Thymus (tissue), 14 donors: ENCODE measurements at places on chromosomes 11 and 22. TPM values are rescaled to one million over a fixed set of nuclear protein-coding genes. Genes with fewer than 3 reads are reported as not detected.

The CBLIF gene
- not detected for total RNA-seq

DNA sequence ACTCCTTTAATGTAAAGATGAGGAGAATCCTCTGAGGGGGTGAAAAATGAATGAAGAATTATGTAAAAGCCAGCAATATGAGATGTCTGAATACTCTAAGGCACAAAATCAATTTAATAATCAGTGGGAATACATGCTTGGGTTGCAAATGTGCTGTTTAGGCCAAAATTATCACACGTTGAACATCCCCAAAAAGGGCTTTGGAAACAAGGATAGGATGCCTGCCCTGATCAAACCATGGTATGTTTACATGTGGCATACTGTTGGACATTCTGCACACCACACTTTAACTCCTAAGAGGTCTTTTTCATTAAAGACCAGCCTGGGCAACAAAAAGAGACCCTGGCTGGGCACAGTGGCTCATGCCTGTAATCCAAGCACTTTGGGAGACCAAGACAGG, 26.3 kb downstream of the F2 start:
- peaks cover 77% of the 10 kb centered on the region for H3K36me3 ChIP-seq
- no peaks in the 10 kb centered on the region for H3K27me3 ChIP-seq
- no peak overlapping the region for H3K27ac ChIP-seq
- H3K4me1 ChIP-seq: no peaks in the 10 kb centered on the region
- DNase-seq: no peak

GRCh38 chr22:29251265-29251664, 16.5 kb downstream of the RHBDD3 start:
- no peaks in the 10 kb centered on the region for H3K27me3 ChIP-seq
- no peaks in the 10 kb centered on the region for H3K36me3 ChIP-seq
- H3K27ac ChIP-seq: no peak overlapping the region
- no peak overlapping the region for H3K4me3 ChIP-seq
- H3K4me1 ChIP-seq: peaks cover 13% of the 10 kb centered on the region
- no peak for DNase-seq

- no peaks in the 10 kb centered on the region for H3K4me1 ChIP-seq
- no peak overlapping the region for H3K4me3 ChIP-seq
- DNase-seq: no peak
- H3K27me3 ChIP-seq: no peaks in the 10 kb centered on the region
- no peak overlapping the region for H3K27ac ChIP-seq
These were observed 25.5 kb downstream of the SERPIND1 start for GRCh38 chr22:20799449-20799848.

The LMNTD2 gene
- 1.1 TPM for total RNA-seq

The IGSF22 gene
- 0.38 TPM for total RNA-seq

- no peaks in the 10 kb centered on the region for H3K27me3 ChIP-seq
- H3K4me3 ChIP-seq: no peak overlapping the region
- no peaks in the 10 kb centered on the region for H3K36me3 ChIP-seq
These were observed 13.6 kb upstream of the RNH1 start for GRCh38 chr11:520428-521176.

GRCh38 chr22:20026204-20026908, 5.4 kb downstream of the TANGO2 start:
- H3K4me3 ChIP-seq: no peak overlapping the region
- H3K36me3 ChIP-seq: peaks cover 3% of the 10 kb centered on the region
- H3K27me3 ChIP-seq: no peaks in the 10 kb centered on the region
- peaks cover 11% of the 10 kb centered on the region for H3K4me1 ChIP-seq
- no peak for DNase-seq

DNA sequence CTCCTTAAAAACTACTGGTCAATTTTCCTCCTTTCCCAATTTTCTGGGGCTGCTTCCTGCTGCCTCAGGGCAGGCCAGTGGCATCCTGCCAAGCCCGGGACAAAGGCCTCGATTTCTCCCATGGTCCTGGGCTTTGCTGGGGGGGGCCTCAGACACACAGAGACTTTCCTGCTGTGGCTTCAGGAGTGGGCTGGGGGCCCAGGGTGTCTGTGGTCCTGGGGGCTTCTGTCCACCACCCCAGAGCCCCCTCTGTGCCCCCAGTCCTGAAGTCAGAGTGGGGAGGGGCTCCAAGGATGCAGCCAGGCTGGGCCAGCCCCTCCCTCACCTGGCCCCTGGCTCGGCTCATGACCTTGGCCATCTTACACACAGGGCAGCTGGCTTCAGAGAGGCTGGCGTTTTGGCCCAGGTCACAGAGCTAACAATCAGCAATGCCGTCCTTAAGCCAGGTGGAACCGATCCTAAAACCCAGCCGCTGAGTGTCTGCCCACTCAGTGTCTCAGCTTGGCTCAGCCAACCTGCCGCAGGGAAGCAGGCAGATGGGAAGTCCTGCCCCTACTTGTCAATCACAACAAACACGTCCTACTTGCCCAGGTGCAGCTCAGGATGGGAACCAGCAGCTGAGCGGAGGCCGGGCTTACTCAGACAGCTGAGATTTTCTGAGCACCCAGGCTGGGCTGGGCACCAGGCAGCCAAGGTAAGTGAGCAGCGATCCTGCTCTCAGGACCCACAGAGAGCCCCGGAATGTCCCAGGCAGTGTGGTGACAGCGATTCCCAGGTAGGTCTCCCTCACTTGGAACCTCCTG, 34.6 kb downstream of the OSBPL5 start:
- H3K4me3 ChIP-seq: no peak overlapping the region
- peaks cover 6% of the 10 kb centered on the region for H3K4me1 ChIP-seq
- no peak overlapping the region for H3K27ac ChIP-seq
- peaks cover 41% of the 10 kb centered on the region for H3K36me3 ChIP-seq
- DNase-seq: no peak
- H3K27me3 ChIP-seq: no peaks in the 10 kb centered on the region
